ENCODE measurements at places on chromosomes 11 and 22.

DNA sequence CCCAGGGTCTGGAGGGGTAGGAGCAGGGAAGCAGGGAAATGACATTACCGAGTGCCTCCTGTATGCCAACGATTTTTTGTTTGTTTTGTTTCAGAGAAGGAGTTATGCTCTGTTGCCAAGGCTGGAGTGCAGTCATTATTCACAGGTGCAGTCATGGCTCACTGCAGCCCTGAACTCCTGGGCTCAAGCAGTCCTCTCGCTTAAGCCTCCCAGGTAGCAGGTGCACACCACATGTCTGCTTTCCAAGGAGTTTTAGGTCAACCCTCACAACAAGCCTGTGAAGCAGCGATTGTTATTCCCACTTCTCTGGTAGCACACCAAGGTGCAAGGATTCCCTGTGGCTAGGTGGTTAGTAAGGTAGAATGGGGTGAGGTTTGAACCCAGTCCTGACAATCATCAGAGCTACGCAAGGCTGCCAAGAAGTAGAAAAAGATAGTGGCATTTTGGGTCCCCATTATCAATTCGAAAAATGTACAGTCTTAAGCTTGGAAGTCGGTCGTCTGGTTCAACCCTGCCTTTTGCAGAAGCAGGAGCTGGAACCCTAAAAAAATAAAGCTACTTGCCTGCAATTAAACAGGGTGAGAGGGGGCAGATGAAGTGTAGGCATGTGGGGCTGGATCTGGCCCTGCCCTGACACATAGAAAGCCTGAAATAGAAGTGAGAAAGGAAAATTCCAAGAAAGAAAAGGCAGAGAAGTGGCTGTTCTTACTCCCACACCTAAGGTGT, 9.1 kb downstream of the UCP3 start:
- DNase-seq = no peak

DNA sequence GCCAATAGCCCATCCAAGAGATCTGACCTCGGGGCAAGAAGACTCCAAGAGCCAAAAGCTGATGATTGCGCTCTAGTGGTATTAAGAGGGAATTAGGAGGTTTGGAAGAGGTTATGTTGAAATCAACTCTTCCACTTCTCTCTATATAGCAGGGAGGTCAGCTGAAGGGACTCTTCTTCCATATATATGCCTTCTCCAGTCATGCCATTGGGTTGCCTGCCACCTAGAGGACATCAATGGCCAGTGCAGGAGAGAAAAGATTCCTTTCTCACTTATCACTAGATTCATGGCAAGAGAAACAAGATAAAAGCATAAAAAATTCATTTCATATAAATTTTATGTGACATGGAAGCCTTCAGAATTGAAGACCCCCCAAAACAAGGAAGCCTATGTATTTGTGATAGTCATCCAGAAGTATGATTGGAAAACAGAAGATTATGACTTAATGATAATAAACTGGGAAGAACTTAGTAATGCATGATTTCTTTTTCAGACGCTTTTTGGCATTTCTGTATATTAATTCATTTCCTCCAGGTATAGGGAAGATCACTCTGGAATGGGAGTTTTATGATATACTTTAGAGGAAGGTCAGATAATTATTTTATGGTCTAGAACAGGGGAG, 435.1 kb upstream of the DDI1 start:
- peak; percentile 22 for DNase-seq

GRCh38 chr22:35065796-35066218, at the start of gene ISX:
Gene ISX (plus strand): TSS chr22:35066158. CDS start chr22:35067088, 930 bp downstream.
- DNase-seq = no peak

GRCh38 chr11:119935349-119935925, 202.5 kb downstream of the TRIM29 start:
- no peak for DNase-seq

DNA sequence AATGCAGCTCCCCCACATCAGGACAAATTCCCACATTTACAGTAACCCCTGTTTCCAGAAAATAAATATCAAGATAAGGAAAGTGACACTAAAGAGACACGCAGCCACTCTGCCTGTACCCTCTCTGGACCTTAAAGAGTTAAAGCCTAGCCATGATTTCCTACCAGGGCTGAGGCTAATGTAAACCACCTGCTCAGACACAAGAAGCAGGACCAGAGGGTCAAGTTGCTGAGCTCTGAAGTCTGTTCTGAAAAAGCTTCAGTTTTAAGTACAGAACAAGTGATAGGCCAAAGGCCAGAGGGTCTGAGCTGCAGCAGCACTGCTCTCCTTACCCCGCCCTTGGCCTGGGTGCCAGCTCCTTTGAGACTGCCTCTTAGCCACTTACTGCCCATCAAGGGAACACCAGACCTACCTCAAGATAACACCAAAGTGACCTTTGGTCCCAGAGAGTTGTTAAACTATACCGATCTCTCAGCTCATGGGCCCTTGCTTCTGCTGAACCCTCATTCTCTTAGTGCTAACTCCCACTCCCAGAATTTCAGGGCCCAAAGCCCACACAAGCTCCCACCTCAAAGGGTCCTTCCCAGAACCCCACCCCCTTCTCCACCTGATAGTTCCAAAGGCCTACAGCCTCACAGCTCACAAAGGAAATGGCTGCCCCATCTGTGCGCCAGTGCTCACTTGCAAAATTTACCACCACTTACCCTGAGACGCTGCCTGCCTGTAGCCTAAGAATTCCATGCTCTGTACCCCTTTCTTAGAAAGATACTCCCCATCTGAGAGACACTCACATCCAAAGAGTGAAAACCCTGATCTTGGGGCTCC, 40.5 kb downstream of the IL18BP start:
- DNase-seq = no peak

Data from hematopoietic multipotent progenitor cell treated with erythropoietin and hydrocortisone succinate and interleukin-3 and kit ligand, for 15 days (in vitro differentiated cells).